ENCODE measurements at places on chromosomes 12 and 14. TPM values are rescaled to one million over a fixed set of nuclear protein-coding genes. Genes with fewer than 3 reads are reported as not detected.

ZBTB42 gene
- 0.41 TPM for total RNA-seq

GRCh38 chr14:105430565-105430964 lies 10.9 kb downstream of the MTA1 start:
- no peak for DNase-seq

KRT83 gene
- total RNA-seq, result not detected

DNA sequence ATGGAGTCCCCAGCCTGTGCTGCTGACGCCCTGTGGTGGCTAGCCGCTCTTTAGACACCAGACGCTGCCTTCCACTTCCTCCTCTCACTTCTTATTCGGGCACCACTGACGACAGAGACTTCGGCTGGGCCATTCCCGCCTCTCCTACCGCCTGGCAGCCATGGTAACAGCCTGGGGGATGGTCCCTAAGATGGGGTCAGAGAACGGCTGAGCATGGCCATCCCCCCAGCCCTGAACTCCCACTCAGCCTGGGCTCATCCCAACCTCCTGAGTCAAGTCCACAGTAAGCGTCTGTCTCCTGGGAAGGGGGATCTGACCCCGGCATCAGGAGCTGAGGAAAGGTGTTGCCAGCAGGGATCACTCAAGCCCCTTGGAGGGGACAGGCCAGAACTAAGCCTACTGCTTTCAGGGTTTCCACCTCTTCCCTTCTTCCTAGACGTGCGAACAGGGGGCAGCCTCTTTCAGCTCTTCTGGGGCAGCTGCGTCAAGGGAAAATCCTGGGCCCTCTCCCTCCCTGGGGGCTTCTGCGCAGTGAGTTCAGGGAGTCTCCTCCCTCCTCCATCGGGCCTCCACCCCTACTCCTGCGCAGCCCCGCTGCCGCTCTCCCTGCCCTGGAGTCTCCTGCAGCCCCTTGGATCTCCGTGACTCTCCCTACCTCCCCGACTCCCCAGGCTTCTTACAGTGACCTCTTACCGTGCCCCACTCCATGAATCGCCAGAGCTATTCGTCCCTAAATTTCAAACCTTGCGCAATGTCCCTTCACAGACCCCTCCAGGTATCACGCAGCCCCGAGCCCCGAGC lies 643 bp upstream of the TAMALIN start:
- DNase-seq, result peak; percentile 58

RIPK3 gene
- total RNA-seq, result not detected

GRCh38 chr14:42629553-42629952 lies 1022.9 kb downstream of the LRFN5 start:
- DNase-seq, result peak; percentile 8

- no peak for DNase-seq
Measured at GRCh38 chr14:58730792-58731464, 93.2 kb downstream of the DACT1 start.

GRCh38 chr14:64845878-64846277 lies 33.8 kb downstream of the SPTB start:
- peak; percentile 70 for DNase-seq

RBMS2 gene
- total RNA-seq, result 12.9 TPM

DNA sequence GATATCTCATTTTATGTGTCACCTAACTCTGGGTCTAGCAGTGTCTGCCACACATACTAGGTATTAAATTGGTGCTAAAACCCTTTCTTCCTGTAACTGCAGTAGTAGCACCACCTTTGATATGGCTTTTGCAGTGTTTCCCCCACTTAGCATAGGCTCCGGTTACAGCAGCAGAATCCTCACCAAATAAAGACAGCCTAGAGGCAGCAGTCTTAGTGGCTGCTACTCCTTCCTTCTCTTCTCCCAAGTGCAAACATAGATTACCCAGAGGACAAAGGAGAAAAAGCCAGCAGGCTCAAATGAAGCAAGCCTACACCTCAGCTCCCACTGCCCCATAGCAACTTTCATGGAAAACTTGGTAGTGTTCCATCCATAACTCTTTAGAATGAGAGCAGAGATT lies 30.1 kb upstream of the ABCC9 start:
- DNase-seq, result peak; percentile 26

GRCh38 chr14:50678163-50678562 lies 10.1 kb upstream of the SAV1 start:
- DNase-seq, result no peak

GRCh38 chr12:96352161-96352835 lies 47.9 kb downstream of the CDK17 start:
- DNase-seq, result no peak

RAD51AP1 gene
- 189 TPM for total RNA-seq

GRCh38 chr12:72716221-72716620 lies 444.1 kb downstream of the TRHDE start:
- no peak for DNase-seq

ITPR2 gene
- 2.0 TPM for total RNA-seq

- no peak for DNase-seq
Measured at GRCh38 chr12:96255077-96255476, 60.9 kb downstream of the ELK3 start.

- DNase-seq, result no peak
Measured at GRCh38 chr14:88599761-88600439, 37.1 kb downstream of the ZC3H14 start.

SLC10A1 gene
- total RNA-seq, result not detected

DNA sequence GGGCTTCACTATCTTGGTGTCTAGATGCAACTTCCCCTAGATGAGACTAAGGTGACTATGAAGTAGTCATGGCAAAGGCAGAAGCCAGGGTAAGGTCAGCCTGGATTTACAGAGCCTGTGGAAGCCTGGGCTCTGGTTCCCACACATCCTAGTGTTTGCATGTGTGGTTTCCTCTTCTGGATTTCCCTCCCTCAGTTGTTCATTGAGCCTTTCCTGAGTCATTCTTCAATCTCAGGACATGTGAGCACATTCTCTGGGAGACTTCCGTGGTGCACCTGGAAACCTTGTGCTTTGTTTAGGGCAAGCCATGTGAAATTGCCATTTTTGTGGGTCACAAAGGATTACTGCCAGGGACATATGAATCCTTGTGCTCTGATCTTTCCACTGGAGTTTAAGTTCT lies 236.6 kb downstream of the C12orf75 start:
- DNase-seq, result no peak

RERGL gene
- not detected for total RNA-seq

TGM1 gene
- 2.6 TPM for total RNA-seq

DNA sequence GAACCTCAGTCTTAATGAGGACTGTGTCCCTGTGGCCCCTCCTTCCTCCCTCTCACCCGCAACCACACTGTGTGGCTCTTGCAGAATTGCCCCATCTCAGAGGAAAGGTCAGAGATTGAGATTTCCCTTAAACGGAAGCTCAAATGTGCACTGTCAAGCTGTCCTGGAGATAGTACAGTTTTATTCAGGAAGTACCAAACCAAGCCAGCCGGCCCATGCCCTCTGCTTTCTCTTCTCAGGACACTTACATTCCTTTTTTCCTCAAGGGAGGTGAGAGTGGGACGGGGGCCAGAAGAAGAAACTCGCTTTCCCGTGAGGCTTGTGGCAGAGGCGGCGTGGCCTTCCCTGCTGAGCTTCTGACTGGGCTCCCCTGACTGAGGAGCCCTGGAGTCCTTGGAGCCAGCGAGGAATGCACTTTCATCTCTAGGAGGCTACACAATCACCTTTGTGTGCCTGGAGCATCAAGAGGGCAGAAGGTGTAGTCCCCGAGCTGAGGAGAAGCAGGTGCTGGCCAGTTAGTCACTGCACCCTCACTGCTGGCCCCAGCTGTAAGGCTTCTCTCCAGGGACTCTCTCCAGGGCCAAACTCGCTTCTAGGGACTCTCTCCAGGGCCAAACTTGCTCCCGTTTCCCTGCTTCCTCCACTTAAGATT lies 24.1 kb upstream of the ATP2A2 start:
- DNase-seq, result no peak

DNA sequence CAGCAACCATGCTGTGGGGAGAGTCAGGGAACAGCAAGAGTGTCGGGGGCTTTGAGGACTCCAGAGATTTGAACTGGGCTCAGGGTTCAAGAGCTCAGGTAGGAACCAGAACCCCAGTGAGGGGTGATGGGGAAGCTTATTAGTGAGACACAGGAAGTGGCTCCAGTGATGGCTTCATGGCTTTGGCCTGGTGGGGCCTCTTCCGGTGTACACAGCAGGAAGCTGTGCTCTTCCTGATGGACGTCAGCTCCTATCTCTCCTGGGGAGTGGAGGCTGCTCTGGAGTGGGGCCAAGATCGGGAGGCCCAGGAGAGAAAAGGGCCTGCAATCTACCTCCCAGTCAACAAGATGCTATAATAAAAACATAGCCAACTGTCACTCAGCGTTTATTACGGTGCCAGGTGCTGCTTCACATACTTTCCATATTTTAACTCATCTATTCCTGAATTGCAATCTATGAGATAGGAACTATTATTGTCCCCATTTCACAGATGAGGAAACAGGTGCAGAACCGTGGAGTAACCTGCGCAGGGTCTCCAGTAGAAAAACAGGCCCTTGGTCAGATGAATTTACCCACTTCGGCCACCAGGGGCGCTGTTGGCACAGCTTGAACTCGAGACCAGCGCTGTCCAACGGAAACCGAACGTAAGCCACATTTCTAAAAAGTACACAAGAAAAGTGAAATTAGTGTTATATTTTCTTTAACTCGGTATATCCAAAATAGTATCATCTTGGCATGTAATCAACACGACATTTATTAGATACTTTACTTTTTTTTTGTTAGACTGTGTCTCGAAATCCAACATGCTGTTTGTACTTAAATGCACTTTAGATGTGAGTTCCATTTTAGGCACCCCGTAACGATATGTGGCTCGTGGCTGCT lies 63.6 kb upstream of the DLK1 start:
- DNase-seq, result peak; percentile 81

NANOG gene
- not detected for total RNA-seq

KNTC1 gene
- total RNA-seq, result 196 TPM

DNA sequence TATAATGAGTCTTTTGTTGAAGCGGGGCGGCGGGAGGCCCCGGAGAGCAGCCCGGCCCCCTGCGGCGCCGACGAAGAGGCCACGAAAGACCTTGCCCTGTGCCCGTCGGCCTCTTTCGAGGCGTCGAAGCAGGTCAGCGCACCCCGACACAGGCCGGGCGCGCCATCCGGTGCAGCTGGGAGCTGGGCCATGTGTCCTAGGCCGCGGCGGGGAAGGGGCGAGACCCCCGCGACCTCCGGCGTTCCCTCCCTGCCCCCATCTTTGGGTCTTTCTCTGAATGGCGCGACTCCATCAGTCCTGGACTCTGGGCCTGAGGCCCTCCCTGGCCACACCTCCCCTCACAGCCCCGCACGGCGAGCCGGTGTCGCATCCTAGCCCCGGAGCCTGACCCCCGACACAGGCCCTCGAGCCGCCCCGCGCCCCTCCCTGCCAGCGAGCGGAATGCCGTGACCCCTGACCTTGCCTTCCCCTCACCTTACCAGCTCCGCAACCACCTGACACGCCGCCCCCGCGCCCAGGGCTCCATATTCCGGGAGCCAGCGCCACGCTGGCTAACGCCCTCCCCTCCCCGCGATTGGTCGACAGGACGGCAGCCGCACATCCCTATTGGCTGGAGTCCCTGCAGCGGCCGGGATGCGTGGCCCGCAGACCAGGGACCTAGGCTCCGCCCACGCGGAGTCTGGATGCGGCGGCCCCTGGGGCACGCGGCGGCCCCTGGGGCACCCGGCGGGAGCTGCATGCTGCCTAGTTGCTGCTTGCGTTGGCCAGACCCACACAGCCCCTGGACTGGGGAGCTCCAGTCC lies at the start of gene SLC11A2:
Gene SLC11A2, minus strand, starts transcription at position 549 of the 803 bp plus-strand sequence. CDS start 15,656 bp downstream, outside the sequence.
- DNase-seq, result peak; percentile 98

GRCh38 chr12:55642267-55642666 lies 5.6 kb downstream of the OR10P1 start:
- no peak for DNase-seq

DNA sequence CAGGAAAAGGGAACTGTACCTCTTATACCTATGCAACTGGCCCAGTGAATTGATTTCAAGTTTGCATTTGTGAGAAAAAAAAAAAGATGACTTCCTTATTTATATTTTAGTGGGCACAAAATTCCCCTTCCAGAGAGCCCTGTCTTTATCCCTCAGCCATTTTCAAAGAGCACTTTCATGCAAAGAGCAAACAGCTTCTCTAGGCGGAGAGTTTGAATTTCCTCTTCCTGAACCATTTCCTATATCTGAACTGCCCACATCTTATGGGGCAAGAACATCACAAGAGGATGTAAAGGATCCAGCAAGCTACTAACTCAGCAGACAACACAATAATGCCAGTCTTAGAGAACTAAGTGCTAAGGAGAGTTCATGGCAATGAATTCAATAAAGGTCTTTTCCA lies 22.3 kb upstream of the PLXNC1 start:
- no peak for DNase-seq

- no peak for DNase-seq
Measured at GRCh38 chr14:74141703-74142102, 56.9 kb downstream of the LIN52 start.

- DNase-seq, result no peak
Measured at GRCh38 chr12:59407799-59408198, 188.0 kb upstream of the SLC16A7 start.

DNA sequence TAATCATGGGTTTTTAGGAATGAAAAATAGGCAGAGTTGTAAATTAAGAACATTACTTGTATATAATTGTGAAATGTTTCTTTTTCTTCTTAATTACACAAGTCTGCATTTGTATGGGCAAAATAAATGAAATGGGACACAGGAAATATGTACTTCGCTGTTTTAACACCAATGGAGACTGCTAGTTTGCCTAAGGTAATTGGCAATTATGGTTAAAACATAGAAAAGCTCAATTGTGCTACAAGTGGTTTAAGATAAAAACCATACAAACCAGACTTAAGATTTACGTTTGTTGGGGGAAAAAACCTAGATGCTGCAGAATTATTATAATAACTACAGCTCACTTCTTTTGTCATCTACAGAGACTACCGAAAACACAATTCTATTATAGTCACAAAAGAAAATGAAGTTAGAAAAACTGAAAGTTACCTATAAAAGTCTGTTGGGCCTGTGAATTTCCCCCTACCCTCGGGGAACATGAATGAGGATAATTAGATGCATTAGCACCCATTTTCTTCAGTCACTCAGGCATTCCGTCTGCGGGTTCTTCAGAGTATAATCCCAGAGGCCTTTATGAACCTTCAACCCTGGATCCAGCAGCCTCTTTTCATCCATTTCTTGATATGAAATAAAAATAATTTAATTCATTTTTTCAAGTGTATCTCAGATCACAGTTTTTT lies 37.2 kb downstream of the BTBD7 start:
- DNase-seq, result peak; percentile 60

- DNase-seq, result no peak
Measured at GRCh38 chr12:57515934-57516541, 4.3 kb downstream of the DDIT3 start.

GRCh38 chr14:56805992-56806727 lies 4.1 kb downstream of the OTX2 start:
- peak; percentile 58 for DNase-seq

NKX2-1 gene
- not detected for total RNA-seq

GRCh38 chr12:120115066-120115465 lies 1.5 kb downstream of the RAB35 start:
- DNase-seq, result no peak

GRCh38 chr14:50607181-50607580 lies 47.2 kb downstream of the ATL1 start:
- no peak for DNase-seq

DNA sequence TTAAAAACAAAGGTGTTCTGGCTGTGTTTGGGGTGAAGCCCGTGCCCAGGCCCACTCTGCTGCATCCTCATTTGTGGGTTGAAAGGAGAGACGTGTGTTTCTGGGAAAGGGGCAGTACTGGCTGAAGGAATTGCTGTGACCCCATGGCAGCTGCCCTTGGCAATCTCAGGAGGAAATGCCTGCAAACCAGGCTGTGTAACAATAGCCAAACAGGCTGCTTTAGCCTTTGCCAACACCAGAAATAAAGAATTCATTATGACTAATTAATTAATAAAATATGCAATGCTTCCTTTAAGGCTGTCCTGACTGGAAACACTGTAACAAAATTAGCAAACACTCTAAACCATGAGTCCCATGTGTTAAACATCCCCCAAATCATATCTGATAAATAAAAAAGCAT lies 53.0 kb upstream of the KRR1 start:
- no peak for DNase-seq

PRR4 gene
- total RNA-seq, result 0.69 TPM
